GM03348 (cell line): ENCODE measurements at places on chromosomes 16 and 17.

- no peak for DNase-seq
Observed at GRCh38 chr16:56732832-56733231, 2.9 kb downstream of the NUP93 start.

DNA sequence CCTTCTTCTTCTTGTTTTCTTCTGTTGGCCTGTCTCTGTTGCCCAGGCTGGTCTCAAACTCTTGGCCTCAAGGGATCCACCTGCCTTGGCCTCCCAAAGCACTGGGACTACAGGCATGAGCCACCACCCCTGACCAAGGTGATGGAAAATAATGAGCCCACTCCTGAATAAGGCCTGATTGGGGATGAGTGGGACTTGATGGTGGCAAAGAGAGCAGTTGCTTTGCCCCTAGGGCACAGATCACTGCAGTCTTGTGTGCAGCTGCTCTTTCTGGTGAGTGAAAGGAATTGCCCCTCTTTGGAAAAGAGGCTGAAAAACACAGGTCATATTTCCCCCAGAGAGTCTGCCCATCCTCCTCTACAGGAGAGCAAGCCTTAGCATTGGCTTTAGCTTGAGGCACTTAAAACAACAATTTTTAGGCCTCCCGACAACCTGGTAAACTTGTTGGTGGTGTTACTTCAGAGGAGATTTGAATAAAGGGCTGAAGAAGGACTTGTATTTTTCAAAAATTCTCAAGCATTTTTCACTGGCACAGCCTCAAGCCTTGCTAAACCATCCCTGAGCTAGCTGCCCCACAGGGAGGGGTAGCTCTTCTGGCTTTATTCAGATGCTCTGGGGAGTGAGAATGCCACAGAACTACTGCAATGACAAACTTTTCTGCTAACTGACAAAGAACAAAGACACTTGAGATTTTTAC is 6.1 kb upstream of the PDP2 start:
- DNase-seq = peak; percentile 50

DNA sequence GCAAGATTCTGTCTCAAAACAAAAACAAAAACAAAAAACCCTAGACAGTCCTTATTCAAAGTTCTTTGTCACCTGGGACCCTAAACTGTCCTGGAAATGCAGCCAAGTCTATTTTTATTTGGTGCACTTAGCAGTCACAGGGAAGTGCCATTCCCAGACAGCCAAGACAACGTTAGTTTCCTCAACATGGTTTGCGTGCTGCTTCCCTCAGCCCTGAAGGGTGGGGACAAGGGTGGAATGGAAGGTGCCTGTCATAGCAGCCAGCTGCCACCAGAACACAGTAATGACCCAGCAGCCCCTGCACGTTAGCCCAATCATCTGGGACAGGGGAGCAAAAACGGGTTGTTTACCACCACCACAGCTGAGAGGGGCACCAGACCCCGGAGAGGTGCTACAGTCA is 16.9 kb downstream of the CREBBP start:
- no peak for DNase-seq

- peak; percentile 45 for DNase-seq
Observed at GRCh38 chr17:67245694-67246402, 852 bp upstream of the HELZ start.

DNA sequence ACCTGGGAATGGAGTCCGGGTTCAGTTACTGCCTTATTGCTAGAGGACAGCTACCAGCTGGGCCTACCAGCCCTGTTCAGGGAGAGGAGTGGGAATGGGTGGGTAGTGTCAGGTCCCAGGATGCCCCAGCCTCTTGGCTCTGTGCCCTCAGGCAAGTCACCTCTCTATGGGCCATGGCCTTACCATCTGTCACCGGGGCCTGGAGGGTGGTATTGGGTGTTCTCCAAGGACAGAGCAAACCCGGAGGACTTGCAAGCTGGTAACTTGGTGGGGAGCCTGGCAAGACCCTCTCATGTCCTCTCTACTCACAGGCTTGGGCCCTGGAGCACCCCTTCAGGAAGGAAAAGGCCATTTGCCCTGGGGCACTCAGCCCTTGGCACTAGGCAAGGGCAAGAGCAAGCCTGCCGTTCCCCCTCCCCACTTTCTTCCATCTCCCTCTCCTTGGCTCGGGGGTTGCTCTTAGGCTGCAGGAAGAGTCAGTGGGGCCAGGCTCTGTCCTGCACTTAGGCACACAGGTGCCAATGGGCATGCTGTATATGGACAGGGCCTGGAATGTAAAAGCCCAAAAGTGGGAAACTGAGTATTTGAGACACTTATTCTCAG is 170.0 kb upstream of the ZNF267 start:
- no peak for DNase-seq
